ENCODE measurements at places on chromosomes 1 and 21.

DNA sequence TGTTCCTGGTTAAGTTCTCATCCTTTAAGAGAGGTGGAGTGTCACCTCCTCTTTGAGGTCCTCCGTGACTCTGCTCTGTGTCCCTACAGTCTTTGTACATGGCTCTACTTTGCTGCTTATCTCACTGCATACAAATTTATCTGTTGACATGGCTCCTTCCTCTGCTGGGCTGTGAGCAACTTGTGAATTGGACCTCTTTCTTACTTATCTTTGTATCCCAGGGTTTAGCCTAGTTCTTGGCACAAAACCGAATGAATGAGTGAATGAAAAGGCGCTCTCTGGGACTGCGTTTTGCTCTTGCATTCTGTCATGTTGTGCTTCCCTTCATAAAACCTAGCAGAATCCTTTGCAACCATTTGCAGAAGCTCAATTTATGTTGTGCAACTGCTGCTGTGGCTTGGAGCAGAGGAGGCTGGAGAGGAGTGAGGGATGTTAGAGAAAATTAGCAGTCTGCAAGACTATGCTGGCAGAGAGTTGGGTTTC, 12.4 kb downstream of the SLC26A9 start:
- no peak for DNase-seq

DNA sequence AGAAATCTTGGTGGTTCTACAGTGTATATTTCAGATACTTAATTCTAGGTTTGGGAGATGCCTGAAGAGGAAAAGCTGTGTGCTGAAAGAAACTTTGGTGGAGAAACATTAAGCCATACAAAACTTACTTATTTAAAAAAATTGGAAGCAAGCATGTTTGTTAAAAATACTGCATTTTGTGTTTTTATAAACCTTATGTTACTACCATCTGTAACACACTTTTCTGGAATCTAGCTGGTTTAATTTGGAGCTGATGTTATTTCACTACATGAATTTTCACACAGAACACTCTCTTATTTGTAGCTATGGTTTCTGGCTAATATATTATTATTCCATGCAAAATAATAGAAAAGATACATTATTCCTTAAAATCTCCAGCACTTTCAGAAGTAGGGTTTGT, 710.7 kb downstream of the ADGRL2 start:
- no peak for DNase-seq

DNA sequence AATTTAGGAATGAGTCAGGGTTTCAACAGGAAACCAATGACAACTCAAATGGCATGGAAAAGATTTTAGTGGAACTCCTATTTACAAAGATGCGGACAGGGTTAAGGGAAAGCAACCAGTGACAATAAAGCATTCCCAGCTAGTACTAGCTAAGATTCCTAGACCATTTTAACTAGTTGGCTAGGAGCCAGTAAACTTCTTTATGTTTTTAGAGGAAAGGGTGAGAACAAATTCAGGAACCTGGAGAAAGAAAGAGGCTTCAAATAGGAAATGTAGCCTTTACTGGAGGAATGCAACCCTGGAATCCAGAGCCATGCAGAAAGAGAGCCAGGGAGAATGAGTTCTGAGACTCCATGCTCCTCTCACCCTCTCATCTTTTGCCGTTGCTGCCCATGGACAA, 416.6 kb downstream of the KCTD3 start:
- no peak for DNase-seq

DNA sequence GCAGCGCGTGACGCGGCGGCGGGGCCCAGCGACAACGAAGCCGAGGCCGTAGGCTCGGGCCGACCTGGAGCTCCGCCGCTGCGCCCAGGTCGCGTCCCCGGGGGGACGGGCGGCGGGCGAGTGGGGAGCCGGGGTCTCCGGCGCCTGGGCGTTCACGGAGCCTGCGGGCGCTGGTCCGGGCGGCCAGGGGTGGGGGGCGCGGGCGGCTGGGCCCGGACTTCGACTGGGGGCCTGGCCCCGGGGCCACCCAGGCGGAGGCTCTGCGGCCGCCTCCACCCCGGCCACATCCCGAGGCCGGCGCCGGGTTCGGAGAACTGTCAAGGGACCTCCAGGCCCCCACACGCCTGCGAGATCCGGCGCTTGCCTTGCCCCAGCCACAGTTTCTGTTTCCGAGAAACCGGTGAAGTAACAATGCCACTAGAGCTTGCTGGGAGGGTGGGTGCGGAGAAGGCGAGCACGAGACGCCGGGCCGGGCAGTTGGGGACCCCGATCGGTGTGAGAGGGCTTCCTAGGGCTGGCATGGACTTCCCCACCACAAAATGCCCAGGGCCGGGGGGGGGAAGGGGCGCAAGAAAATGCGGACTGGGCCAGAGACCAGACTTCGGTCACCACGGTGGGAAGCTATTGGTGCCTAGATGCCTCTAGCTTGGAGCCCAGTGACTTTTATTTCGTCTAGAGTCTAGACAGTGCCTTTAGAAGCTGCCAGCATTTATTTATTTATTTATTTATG, 501 bp downstream of the FBXO6 start:
- DNase-seq: peak; percentile 73

DNA sequence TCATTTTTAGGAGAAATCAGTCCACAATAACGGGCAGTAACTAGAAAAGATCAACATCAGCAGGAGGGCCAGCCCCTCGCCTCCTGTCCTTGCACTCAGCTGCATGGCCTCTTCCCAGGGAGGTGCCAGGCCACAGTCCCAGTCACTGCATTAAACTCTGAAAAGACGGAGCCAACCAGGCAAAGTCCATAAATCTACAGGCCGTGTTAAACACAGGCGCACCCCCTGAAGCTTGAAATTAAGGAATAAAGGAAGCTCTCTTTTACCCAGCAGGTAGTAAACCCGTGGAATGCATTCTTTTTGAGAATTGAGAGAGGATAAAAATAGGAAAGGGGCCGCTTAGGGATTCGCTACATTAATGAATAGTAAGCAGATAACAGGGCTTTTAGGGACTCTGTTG, 18.4 kb downstream of the H6PD start:
- DNase-seq: no peak

GRCh38 chr1:212482006-212482636, 49.4 kb downstream of the NENF start:
- DNase-seq: no peak

DNA sequence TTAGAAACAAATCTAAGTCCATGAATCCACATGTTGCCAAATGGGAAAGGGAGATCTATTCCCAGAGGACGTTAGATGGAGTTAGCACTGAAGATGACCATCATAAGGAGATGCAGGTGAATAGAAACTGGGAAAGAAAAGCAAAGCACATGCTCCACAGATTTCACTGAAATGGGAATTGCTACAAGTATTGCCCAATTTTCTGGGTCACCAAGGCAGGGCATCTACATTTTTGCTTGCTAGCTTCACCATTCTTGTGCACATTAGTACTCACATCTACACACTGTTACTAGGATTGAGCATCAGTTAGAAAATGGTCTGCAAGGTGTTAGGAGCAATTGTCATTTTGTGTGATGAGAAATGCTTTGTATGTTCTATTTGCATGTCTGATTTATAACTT, 99.1 kb downstream of the JAK1 start:
- DNase-seq: no peak

GRCh38 chr1:244945109-244945671, 80.8 kb upstream of the HNRNPU start:
- no peak for DNase-seq

DNA sequence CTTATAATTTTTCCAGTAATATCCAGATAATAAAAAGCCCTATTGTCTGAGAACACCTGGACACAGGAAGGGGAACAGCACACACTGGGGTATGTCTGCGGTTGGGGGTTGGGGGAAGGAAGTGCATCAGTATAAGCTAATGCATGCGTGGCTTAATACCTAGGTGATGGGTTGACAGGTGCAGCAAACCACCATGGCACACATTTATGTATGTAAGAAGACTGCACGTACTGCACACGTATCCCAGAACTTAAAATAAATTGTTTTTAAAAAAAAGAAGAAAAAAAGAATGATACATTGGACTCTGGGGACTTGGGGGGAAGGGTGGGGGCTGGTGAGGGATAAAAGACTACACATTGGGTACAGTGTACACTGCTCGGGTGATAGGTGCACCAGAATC, 144.9 kb upstream of the C1orf174 start:
- no peak for DNase-seq

GRCh38 chr1:160131803-160132565, 16.4 kb downstream of the ATP1A2 start:
- no peak for DNase-seq

DNA sequence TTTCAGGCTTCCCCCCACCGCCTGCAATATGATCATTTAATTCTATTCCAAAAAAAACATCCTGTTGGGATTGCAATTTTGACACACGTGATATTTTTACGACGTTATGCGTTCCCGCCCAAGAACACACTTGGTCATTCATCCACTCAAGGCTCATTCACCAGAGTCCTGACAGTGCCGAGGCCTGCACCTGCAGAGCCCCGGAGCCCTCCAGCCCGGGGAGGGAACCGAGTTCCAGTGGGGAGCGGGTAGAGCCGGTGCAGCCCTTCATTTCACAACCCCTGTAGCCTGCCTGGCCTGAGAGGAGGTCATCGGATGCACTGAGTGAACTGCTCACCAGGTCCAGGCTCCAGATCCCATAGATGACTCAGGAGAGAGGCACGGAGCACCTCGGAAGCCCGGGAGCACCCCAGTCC, 156.0 kb upstream of the BACE2 start:
- DNase-seq: no peak

DNA sequence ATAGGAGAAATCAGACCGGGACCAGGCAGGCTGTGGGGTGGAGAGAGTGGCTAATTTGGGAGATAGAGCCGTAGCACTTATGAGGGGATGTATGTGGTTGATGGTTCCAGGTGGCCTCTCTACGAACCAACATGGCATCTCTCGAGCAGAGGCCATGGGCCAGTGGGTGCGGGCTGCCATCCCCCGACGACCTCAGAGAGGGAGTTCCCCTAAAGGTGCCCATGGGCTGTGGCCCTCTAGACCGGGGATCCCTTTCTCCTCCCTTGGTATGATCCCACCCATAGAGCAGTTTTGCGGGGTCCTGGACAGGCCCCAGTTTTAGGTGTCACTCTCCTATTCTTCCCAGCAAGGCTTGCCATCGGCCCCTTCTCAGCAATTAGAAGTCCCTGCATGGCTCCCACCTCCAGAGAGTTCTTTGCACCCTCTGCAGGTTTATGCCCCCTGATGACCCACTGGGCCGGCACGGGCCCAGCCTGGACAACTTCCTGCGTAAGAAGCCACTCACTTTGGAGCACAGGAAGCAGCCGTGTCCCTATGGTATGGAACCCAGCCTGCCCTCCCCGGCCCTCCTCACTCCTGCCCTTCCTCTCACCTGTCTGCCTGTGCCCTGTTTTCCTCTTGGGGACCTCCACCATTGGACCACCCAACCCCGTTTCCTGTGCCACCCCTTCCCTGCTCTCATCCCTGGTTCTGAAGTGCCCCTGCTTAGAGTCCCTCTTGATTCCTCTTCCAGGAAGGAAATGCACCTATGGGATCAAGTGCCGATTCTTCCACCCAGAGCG, 7.8 kb downstream of the ZC3H12A start:
- DNase-seq: no peak

GRCh38 chr1:14304381-14304865, 294.1 kb upstream of the KAZN start:
- DNase-seq: no peak

- no peak for DNase-seq
Measured at GRCh38 chr1:172451002-172451443, 7.2 kb upstream of the PIGC start.

DNA sequence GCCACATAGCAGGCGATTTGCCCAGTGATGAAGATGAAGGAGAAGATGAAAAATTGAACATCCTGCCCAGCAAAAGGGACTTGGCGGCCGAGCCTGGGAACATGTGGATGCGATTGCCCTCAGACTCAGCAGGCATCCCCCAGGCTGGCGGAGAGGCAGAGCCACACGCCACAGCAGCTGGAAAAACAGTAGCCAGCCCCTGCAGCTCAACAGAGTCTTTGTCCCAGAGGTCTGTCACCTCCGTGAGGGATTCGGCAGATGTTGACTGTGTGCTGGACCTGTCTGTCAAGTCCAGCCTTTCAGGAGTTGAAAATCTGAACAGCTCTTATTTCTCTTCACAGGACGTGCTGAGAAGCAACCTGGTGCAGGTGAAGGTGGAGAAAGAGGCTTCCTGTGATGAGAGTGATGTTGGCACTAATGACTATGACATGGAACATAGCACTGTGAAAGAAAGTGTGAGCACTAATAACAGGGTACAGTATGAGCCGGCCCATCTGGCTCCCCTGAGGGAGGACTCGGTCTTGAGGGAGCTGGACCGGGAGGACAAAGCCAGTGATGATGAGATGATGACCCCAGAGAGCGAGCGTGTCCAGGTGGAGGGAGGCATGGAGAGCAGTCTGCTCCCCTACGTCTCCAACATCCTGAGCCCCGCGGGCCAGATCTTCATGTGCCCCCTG, 3.3 kb downstream of the ZBTB18 start:
- DNase-seq: no peak

DNA sequence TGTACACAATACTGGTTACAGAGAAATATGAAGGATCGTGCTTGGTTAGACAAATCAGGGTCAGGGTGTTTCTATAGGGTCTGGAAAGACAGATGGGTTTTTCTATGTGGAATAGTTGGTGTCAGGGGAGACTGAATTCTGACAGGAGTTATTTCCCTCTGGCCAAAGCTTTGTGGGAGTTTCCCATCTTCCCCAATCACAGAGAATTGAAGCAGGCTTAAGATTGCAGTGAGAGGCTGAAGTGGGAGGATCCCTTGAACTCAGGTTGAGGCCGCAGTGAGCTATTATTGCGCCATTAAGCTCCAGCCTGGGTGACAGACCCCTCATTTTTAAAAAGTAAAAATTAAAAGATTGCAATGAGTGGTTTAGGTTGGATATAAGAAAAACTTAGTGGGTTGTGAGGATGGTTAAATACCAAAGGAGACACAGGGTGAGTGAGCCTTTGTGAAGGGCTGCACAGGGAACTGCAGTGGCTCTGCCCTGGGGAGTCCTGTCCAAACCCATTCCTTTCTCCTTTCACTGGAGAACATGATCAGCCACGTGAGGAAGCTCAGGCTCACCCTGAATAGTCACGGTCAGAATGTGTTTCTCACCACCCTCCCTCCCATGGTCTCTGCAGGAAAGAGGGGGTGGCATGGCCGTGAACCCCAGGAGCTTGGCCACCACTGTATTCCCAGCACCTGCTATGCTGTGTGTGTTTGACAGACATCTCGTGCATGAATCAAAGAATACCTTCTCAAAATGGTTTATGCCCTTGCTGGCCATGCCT, 101.2 kb downstream of the INTS7 start:
- no peak for DNase-seq

GRCh38 chr1:114435088-114435715, 75.8 kb downstream of the TRIM33 start:
- DNase-seq: no peak

GRCh38 chr1:161864577-161864976, 98.5 kb downstream of the ATF6 start:
- DNase-seq: no peak

GRCh38 chr1:43763497-43763973, 56.2 kb downstream of the ST3GAL3 start:
- DNase-seq: peak; percentile 51

GRCh38 chr1:2148691-2149090, 45.9 kb downstream of the FAAP20 start:
- no peak for DNase-seq
